Activated T-cell treated with anti-CD3 and anti-CD28 coated beads, Interleukin-2, amount 50 U/mL, for 72 hours (primary cell): ENCODE measurements at places on chromosomes 3 and 15.

DNA sequence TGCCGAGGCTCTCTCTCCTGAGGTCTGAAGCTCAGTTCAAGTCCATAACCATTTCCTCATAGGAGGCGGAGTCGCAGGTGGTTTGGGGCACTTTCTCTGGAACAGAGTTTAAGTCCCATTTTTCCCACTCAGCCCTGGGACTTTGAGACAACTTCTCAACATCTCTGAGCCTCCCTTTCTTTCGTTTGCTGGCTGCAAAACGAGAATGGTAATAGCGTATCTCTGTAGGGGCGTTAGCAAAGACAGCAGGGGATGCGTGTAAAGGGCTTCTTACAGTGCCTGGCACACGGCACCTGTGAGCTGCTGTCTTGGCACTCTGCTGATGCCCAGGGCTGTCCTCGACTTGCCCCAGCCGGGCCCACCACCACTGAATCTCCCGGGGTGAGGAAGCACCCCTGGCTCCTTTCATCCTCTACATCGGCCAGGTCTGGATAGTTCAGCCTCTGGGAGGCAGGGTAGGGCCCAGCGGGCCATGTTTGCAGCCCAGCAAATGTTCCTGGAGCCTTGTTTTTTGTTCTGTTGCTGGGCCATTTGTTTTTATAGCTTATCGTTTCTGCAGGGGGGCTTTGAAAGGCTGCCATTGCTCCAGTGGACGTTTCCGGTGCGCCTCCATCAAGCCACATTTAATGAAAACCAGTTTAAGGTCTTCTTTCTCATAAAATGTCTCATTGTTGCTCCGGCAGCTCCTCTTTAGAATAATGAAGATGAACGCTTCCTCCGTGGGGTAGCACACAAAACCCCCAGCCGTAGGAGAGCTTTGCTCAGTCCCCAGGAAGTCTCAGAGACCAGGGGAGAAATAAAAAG, 60.0 kb upstream of the WNT5A start:
- no peak for DNase-seq

- DNase-seq = peak; percentile 91
Measured at GRCh38 chr15:90101969-90102890, at the start of gene IDH2. IDH2 (minus strand) TSS chr15:90102468; CDS start chr15:90102390, 78 bp downstream.

DNA sequence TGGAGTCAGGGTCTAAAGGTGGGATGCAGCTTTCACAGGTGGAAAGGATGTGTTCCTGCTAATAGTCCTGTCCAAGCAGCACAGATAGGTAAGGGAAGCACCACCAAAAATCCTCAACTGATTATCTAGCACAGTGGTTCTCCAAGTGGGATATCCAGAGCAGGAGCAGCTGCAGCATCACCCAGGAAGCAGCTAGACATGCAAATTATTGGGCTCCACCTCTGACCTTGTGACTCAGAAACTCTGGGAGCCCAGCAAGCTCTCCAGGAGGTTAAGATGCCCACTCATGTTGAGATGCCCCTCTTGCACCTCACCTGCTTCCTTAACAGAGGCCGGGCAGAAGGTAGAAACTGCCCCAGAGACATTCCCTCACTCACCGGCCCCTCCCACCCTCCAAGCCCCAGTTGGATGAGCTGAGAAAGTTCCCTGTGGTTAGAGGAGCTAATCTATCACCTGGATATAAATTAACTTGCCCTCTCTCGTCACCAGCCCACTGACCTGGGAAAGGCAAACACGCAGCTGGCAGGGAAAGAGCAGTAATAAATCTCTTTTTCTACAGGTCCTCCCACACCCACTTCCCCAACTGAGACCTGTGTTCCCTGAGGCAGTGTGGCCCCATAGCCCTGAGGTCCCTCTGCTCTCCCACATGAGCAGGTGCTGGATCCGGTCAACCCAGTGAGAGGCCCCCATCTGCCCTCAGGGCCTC, 39.3 kb downstream of the ADCY5 start:
- DNase-seq = no peak

DNA sequence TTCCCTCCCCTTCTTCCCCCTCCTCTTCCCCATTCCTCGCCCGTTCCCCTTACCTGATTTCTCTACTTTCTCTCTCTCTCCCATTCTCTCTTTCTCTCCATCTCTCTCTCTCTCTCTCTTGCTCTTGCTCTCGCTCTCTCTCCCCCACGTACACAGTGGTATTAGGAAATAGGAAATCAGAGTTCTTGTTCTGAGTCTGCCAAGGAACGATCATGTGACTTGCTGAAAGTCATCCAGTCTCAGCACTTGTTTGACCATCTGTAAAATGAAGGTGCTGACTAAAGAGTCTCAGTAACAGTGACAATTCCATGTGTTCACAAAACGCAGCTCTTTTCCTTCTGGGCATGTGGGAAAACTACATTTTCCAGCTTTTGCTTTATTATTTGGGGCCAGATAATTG, 445.0 kb upstream of the TGFBR2 start:
- no peak for DNase-seq

DNA sequence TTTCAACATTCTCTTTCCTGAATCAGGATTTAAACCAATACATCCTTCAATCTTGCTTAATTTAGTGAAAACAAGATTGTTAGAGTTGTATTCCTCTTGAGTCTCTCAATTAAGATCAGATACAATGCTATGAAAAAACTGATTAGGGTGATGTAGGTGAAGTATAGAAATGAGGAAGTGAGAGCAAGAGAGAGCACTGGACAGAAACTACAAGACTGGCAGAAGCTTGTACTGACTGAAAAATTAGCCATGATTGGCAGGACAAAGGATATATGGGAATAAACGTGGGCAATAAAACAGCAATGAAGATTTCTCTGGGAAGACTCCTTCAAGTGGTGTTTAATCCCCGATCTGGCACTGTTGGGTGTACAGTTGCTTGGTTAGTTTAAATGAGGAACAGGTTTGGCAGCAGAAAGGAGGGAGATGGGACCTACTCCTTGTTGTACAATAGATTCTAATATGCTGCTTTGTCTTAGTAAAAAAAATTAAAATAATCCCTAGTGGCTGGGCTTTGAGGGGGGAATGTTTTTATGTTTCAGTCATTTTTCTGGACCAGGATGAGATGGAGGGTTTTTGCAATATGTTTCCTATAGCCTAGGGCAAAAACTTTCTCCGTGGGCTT, 252.7 kb downstream of the SLC9A9 start:
- DNase-seq = no peak

DNA sequence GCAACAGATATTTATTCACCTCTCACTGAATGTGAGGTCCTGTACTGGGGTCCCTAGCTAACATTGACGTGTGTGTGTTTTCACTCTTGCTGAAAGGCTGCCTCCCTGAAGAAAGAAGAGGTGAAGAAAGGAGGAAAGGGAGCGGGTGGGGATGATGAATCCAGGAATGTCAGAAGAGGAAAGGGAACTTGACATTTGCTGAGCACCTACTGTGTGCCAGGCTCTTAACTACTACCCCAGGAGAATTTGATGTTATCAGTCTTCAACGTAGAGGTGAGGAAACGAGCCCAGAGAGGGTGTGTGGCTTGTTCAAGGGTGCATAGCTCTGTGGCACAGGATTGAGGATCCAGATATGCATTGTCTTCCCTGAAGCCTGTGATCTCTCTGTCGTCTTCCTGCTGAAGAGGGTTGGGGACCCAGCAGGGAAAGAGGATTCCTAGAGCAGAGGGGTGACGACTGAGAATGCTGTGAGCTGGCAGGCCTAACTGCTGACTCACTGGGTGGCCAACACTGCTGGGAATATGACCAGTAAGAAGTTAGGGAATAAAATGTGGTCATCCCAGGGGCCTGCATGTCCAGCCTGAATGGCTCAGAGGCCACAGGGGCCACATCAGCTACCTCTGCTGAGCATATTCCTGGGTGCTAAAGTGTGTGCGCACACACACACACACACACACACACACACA, 6.6 kb upstream of the ATP2B2 start:
- no peak for DNase-seq

DNA sequence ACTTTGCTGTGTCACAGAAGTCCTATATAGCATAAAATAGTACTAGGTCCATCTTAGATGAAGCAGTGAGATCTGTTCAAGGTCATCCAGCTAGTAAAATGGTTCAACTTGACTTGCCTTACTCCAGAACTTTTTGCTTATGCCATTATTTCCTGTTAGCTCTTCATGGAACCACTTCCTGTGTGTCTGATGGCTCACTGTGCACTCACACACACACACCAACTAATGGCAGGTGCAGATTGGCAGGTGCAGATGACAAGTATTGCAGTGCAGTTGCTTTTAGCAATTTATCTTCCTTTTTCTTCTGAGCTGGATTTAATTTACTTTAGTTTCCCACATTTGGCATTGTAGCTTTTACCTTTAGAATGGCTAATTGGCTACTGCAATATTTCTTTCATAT, 29.8 kb downstream of the GOLGA8S start:
- DNase-seq = no peak
